ENCODE measurements at places on chromosomes 7 and 10. TPM values are rescaled to one million over a fixed set of nuclear protein-coding genes. Genes with fewer than 3 reads are reported as not detected.

The NRG3 gene
- not detected for total RNA-seq

The NME8 gene
- total RNA-seq = not detected

The CAPZA2 gene
- 147 TPM for total RNA-seq

The SPDYE8 gene
- not detected for total RNA-seq

The C10orf67 gene
- total RNA-seq = not detected

The AOAH gene
- not detected for total RNA-seq

The NET1 gene
- total RNA-seq = 26.0 TPM

The GPR15LG gene
- total RNA-seq = not detected

The SPACDR gene
- 0.25 TPM for total RNA-seq

The BAMBI gene
- 7.3 TPM for total RNA-seq

The ARHGEF35 gene
- 3.0 TPM for total RNA-seq

The SPDYE2 gene
- not detected for total RNA-seq

The NXPH1 gene
- not detected for total RNA-seq

The OLAH gene
- under 0.01 TPM for total RNA-seq

The GARIN1A gene
- 1.6 TPM for total RNA-seq

The ANXA8 gene
- not detected for total RNA-seq

The TMEM273 gene
- total RNA-seq = 0.37 TPM
